IMR-90 (cell line): ENCODE measurements at places on chromosomes 1 and 21.

GRCh38 chr1:231879296-231879695 is 252.7 kb downstream of the DISC1 start:
- DNase-seq: no peak

DNA sequence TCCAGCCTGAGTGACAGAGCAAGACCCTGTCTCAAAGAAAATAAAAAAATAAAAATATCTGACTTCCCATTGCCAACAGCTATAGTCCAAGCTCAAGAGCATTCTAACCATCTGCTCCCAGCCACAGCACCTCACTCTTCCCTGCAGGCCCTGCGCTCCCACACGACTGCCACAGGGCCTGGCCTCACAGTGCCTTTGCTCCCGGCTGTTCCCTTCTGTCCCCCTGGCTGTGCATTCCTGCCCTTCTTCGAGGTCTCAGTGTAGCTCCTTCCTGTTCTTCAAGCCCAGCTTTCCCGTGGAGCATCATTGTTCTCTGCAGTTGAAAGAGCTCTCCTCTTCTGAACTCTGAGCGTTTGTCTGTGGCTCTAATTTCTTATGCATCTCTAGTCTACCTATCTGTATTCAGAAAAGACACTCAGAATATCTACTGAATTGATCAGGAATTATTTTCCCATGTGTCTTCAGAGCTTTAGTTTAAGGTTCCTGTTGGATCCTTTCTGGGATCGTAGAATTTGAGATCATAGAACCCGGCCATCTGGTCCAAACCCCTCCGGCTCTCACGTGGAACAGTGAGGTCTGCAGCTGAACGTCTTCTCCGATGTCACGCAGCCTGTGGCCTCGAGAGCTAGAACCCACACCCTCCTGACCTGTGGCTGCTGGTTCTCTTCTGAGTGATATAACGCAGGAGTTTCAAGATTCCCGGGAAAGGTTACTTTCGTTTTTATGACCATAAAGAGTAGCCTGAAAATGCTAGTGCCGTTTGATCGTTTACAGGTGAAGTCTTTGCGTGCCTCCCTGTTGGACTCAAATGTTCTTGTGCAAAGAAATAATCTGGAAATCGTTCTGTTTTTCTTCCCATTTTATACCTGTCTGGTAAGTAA is 54.4 kb downstream of the DOP1B start:
- no peak for DNase-seq

DNA sequence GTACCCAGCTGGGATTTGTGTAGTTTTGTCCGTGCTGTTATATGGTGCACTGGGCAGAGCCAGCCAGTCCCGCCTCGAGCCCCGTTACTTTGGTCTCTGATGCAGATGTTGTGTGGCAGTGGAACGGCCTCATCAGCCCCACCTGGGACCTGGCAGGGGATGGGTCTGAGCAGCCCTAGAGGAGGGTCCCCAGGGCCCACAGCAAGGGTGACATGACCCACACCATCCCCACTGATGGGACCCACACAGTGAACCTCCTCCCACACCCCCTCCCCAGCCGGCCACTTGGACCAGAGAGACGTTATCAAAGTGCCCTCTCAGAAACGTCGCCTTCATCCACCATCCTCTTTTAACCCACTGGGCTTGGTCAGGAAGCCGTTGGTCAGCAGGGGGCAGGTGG is 42.0 kb upstream of the PCBP3 start:
- no peak for DNase-seq

DNA sequence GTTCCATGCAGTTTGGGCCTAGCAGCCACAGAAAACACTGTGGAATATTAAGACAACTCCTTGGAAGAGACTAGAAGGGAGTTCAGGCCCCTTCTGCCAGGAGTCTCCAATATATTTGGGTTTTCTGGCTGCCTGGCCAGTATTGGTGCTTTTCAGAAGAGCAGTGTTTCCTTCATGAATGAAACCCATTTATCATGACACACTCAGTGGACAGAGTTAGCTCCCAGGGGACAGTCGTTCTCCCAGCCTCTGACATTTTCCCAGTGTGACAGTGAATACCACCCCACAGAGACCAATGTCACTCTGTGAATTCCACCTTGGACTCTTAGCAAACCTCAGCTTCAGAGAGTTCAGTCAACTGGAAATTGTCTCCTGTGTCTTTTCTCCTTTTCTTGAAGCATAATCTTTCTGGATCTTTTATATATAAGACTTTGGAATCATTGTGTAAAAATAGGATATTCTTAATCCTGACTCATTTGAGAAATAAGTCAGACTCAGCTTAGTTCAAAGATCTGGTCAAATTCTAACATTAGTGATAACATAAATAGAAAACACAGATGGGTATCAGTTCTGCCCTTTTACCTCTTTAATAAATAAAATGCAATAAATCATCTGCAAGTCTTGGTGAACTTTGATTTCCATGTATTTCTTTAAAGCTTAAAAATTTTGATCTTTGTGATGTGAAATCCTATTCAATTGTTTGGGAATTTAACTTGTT is 40.4 kb downstream of the GNG12 start:
- peak; percentile 37 for DNase-seq

GRCh38 chr1:91501523-91501851 is 836 bp downstream of the CDC7 start:
- peak; percentile 32 for DNase-seq

- DNase-seq: no peak
These were observed 144.5 kb downstream of the TM2D1 start for GRCh38 chr1:61580417-61580816.

DNA sequence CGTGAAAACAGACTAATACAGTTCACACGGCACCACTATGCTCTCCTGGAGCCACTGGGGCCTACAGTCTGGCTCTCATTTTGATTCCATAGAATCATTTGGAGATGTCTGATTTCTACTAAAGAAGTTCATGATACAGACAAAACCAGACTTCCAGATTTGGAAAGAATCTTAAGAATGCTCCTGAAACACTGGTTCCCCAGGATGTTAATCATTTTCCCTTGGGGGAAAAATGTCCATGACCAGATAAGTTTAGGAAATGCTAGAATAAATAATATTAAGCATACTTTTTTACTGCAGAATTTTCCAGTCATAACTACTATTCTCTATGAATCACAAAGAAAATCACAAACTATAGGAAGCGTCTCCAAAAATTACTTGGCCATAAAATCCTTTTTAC is 63.0 kb upstream of the RGS7 start:
- no peak for DNase-seq

DNA sequence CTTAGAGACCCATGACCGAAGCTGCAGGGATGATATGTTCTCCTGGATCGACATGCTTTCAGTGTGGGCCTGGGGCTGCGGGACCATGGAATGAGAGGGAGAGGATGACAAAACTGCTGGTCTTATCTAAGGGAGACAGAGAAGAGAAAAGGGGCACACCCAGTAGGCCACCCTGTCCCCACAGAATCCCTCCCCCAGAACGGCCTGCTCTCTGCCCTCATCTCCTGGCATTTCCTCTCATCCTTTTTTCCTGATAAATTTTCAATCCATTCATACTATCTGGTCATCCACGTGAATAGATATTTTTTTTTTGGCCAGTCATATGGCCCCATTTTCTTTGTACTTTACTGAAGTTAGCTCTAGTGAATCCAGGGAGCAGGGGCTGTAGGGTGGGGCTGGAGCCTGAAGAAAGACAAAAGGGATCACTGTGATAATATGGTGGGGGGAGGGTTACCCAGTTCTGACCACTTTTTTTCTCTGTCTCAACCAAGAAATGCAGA is at the start of gene PKLR:
TSS of gene PKLR (minus strand) at position 97 of the 500 bp plus-strand sequence. CDS start at position 54, 43 bp downstream.
- DNase-seq: no peak

- peak; percentile 95 for DNase-seq
These were observed 21.3 kb upstream of the ATF3 start for GRCh38 chr1:212587016-212587887.

- no peak for DNase-seq
These were observed 118.2 kb upstream of the HOOK1 start for GRCh38 chr1:59696421-59697115.

GRCh38 chr21:38469642-38470041 is 28.6 kb downstream of the ERG start:
- no peak for DNase-seq

- no peak for DNase-seq
These were observed 32.1 kb upstream of the ST6GALNAC5 start for GRCh38 chr1:76835203-76835602.

DNA sequence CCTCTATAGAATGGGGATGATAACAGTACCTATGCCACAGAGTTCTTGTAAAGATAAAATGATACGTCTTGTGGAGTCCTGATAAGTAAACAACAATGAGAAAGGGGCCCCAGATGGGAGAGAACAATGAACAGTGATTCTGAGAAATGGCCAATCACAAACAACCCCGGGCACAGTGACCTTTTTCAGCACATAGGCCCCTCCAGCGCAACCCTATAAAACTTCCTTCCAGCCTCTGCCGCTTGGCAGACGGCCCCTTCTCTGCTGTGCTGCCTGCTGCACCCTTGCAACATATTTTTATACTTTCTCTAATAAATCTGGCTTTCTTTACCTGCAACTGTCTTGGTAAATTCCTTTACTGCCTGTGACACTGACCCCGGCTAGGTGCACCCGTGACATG is 8.9 kb downstream of the RCAN1 start:
- DNase-seq: no peak

GRCh38 chr1:59509341-59509875 is 212.5 kb downstream of the FGGY start:
- no peak for DNase-seq

- no peak for DNase-seq
These were observed 22.8 kb upstream of the CRNN start for GRCh38 chr1:152436593-152437496.

GRCh38 chr1:172609528-172609927 is 49.4 kb upstream of the FASLG start:
- no peak for DNase-seq

DNA sequence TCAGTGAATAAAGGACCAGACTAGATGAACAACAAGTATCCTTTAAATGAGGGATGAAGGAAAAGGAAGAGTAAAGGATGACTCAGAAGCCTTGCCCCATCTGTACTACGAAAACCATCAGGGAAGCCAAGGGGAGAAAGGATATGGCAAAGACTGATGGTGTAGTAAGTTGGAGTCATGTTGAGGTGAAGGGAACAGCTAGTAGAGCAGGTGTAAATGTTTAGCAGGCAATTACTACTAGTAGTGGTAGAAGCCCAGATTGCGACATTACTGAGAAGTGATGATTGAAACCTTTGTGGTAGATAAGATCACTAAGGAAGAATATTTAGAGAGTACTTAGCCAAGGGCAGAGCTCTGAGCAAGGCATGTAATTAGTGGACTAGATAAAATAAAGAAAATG is 84.0 kb downstream of the PHTF1 start:
- DNase-seq: peak; percentile 19
